NCI-H446 treated with DMSO at 0.1 percent for 48 hours (cell line): ENCODE measurements at places on chromosomes 3 and 15.
A peak's percentile ranks its signal among the peaks of the same experiment; 100 is the strongest.

GRCh38 chr15:26702381-26702780 lies 70.5 kb downstream of the GABRB3 start:
- no peak for DNase-seq

GRCh38 chr15:38205526-38206272 lies 46.9 kb upstream of the SPRED1 start:
- no peak for DNase-seq

GRCh38 chr3:128734523-128735189 lies 8.7 kb downstream of the RAB7A start:
- DNase-seq, result no peak

DNA sequence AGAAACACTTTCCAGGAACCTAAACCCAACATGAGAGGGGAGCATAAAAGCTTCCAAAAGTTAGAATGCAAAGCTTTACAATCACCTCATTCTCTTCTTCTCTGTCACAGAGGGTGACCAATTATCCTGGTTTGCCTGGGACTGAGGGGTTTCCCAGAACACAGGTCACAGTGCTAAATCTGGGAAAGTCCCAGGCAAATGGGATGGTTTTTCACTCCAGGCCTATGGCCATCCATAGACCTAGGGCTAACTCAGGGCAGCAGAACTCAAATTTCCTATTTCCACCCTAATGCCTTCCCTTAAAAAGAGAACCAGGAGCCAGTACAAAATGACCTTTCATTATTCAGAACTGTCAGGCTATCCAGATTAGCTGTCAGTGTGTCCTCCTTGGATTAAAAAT lies 77.0 kb downstream of the TM4SF4 start:
- no peak for DNase-seq

DNA sequence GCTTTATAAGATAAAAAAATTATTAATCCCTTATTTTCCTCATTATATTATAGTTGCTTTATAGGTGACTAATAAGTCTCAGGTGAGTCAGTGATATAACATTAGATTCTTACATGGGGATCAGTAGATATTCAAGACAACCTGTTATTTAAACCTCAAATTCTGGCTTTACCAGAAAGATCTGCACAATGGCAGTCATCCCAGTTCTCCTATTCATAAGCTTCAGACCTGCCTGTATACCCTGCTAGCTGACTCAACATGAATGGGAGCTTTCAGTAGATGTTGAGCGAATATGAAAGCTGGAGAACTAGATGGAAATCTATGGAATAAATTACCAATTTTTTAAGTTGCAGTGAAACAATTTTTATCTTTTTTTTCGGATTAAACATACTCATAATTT lies 20.5 kb upstream of the CCDC54 start:
- DNase-seq, result no peak

- no peak for DNase-seq
Observed at GRCh38 chr15:53836618-53837017, 77.2 kb upstream of the WDR72 start.

- peak; percentile 50 for DNase-seq
Observed at GRCh38 chr15:91970142-91970541, 116.6 kb downstream of the SLCO3A1 start.

DNA sequence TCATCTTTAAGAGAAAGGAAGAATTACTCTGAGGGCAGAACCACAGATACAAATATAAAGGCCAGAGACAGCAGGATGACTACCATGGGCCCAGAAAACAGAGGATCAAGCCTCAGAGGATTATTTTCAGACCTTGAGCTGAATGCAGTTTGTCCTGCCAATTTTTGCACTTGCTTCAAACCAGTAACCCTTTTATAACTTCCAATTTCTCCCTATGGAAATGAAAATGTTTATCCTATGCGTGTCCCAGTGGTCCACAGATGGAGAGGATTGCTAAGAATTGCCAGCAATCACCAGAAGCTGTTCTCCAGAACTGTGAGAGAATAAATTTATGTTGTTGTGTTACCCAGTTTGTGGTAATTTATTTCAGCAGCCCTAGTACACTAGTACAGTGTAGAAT lies 26.4 kb upstream of the MME start:
- DNase-seq, result no peak

- no peak for DNase-seq
Observed at GRCh38 chr15:53739651-53740050, 19.8 kb downstream of the WDR72 start.

DNA sequence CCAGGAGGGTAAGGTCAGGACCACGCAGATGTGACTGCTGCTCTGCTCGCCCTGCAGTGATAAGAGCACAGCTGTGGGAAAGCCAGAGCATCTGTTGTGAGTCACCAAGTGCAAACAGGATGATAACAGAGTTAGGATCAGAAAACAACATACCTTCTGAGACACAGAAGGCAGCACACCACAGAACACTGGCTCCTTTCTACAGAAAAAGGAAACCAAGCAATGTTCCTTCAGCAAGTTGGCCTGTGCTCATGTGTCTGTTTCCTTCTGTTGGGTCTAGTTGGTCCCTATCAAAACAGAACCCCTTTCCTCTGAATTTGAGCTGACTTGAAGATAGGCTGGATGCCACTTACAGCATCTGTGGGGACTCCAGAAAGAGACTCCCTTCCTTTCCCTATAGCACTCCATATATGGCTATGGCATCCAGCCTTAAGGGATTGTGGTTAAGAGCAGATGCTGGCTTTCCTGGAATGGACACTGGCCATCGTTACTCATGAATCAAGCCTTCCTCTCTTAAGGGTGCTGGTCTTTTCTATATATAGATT lies 440.7 kb upstream of the THBS1 start:
- no peak for DNase-seq

DNA sequence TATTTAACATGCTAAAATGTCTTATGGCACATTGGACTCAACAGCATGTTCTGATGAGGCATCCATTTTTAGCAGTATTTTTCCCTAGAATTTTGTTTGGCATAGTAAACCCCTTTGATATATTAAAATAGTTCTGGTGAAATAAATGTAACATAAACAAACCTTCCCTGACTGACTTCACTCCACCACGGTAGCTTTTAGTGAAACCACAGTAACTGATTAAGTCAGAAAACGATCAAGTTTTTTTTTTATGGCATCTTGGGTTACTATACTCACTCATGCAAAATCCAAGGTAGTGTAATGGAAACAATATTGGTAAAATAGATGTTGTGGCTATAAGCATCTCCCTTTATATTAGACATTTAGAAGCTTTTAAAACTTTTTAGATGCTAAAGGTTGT lies 2.8 kb downstream of the SERP1 start:
- DNase-seq, result no peak

- DNase-seq, result no peak
Observed at GRCh38 chr15:70061696-70062270, 35.9 kb downstream of the TLE3 start.

DNA sequence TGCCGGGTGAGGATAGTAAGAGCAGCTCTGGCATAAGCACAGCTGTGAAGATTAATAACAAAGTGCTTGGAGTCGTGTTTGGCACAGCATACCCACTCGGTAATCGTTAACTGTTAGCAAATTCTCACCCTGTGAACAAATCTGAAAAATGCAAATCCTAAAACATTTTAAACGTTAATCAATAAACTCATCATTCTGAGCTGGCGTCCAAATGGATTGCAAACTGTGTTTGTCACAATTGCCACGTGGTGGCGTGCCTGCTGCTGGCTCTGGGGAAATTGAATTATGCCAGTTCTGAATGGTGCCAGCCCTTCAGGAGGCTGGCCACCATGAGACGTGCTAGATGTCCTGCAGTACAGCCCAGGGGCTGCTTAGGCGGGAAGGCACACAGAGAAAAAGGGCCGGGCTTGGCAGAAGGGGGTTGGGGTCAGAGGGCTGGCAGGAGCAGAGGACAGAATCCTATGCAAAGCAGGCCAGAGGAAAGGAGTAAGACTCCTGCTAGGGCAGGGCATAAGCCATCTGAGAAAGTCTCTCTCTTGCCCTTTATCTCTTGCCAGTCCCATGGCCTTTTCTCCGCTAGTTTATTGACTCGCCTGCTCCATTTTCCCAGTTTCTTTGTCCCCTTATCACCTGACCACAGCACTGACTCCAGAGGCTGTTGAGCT lies 22.1 kb upstream of the POLG start:
- DNase-seq, result peak; percentile 31

GRCh38 chr3:74127256-74127655 lies 487.2 kb downstream of the CNTN3 start:
- no peak for DNase-seq

GRCh38 chr3:194602669-194603171 lies 30.5 kb downstream of the TMEM44 start:
- DNase-seq, result no peak
